Activated naive CD4-positive, alpha-beta T cell (primary cell): ENCODE measurements at places on chromosomes 6 and 20.

DNA sequence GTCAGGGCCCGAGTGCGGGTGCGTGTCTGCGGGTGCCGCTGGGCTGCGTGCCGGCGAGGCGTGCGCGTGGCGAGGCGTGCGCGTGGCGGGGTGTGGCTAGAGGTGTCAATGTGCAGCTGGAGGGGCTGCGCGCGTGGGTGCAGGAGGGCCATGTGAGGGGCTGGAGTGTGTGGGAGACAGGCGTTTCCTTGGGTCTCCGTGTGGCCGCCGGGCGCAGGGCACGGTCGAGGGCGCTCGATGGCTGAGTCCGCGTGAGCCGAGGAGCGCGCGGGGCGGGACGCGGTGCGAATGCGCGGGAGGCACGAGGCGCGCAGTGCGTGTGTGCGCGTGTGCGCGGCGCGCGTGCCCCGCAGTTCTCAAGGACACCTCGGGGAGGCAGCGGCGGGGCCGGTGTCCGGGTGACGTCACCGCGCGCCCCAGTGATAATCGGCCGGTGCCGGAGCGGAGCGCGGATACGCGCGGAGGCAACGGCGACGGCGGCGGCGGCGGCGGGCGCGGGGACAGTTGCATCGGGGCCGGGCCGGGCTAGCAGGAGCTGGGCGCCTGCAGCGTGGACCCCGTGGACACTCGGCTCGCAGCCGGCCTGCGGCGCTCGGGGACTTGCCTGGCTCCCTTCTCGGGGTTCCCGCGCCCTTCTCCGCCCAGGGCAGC lies 38.7 kb downstream of the YTHDF1 start:
- no peak for DNase-seq

DNA sequence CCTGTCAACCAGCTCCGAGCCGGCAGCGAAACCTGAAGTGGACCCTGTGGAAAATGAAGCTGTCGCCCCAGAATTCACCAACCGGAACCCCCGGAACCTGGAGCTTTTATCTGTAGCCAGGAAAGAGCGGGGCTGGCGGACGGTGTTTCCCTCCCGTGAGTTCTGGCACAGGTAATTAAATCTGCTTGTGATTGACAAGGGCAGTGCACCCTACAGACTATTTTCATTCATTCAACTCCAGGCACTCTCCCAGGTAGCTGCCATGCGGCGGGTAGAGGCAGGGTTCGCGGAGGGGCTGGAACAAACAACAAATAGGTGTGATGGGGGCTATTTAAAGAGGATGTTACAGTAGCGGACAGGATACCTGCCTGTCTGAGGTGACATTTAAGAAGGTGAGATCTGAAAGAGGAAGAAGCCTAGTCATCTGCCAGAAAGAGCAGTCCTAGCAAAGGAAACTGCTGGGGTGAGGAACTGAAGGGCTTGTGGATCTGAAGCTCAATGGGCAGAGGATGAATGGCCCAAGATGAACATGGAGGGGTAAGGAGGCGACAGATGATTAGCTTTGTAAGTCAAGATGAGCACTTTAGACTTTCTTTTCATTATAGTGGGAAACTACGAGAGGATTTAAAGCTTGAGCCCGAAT lies 810 bp downstream of the MRPL18 start:
- no peak for DNase-seq

- DNase-seq = no peak
These were observed 252.3 kb upstream of the ZFP64 start for GRCh38 chr20:52443874-52444273.

- no peak for DNase-seq
These were observed 103.6 kb downstream of the COL12A1 start for GRCh38 chr6:75102301-75102700.

GRCh38 chr6:100553243-100553642 lies 88.5 kb upstream of the SIM1 start:
- no peak for DNase-seq

DNA sequence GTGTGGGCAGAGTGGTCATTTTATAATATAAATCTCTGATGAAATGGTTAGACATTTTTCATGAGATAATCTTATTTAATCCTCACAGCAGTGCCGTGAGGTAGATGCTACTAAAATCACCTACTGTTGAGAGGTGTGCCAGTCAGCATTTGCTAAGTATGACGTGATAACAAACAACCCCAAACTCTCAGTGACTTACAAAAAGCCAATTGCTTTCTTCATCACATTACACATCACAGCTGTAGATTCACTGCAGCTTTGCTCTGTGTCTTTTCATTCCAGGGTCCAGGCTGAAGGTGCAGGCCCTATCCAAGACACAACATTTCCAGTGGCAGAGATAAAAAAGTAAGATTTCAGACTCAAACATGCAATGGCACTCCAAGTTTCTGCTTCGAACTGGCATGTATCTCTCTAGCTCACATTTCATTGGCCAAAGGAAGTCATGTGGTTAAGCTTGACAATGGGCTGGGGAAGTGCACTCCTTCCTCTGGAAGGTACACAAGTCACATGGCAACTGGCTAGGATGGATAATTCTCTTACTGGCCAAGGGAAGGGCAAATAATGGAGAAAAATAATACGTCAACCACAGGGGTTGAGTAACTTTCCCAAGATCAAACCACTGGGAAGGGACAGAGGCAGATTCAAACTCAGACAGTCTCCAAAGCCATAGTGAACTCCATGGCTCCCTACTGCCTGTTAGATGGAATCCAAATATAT lies 69.5 kb upstream of the EPB41L1 start:
- DNase-seq = no peak

DNA sequence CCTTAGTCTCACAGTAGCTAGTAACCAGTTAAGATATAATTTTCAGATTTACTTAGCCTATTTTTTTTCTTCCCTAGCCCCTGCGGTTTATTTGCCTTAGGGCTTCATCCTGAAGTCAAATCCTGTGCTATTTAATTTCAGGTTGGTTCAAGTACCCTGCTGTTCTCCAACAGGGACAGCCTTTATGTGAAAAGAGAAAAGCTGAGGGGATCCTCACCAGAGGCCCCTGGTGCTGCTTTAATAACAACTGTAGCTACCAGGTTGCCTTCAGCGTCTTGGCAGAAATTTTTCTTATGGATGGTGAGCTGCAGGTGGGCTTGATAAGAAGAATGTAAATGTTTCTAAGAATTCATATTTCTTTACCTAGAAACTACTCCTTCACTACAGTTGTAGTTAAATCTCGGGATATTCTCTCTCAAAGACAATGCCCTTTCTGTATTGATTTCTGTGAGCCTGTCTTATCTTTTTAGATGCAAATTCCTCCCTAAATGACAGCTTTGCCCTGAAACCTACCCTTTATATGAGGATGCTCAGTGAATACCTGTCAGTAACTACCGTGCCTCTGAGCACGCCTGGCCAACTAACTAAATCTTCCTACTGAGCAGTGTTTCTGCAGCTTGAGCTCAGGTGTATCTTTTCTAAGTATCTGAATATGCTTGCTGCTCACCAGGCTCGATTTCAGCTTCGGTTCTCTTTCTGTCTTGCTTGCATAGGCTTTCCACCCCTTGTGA lies 320.5 kb downstream of the MMUT start:
- DNase-seq = no peak

GRCh38 chr6:41774841-41775240 lies 4.9 kb downstream of the FRS3 start:
- no peak for DNase-seq

- no peak for DNase-seq
These were observed 8.8 kb downstream of the BTBD3 start for GRCh38 chr20:11926292-11926998.
